Tibial artery (tissue), 4 donors: ENCODE measurements at places on chromosomes 1 and 21.

- no peak for DNase-seq
These were observed 40.4 kb upstream of the TMEM51 start for GRCh38 chr1:15113146-15113545.

DNA sequence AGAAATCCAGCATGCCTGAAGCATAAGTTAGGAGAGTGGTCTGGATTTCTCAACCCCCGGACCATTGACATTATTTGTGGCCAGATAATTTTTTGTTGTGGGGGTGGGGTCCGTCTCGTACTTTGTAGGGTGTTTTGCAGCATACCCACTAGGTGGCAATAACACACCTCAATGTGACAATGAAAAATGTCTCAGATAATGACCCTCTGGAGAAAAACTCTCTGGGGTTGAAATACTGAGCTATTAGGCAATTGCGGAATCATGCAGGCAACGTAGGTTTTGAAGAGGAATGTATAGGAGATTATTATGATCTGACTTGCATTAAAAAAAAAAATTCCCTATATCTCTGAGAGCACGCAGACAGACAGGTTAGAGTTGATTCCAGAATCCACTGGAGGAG, 25.3 kb upstream of the RRP15 start:
- DNase-seq: no peak

DNA sequence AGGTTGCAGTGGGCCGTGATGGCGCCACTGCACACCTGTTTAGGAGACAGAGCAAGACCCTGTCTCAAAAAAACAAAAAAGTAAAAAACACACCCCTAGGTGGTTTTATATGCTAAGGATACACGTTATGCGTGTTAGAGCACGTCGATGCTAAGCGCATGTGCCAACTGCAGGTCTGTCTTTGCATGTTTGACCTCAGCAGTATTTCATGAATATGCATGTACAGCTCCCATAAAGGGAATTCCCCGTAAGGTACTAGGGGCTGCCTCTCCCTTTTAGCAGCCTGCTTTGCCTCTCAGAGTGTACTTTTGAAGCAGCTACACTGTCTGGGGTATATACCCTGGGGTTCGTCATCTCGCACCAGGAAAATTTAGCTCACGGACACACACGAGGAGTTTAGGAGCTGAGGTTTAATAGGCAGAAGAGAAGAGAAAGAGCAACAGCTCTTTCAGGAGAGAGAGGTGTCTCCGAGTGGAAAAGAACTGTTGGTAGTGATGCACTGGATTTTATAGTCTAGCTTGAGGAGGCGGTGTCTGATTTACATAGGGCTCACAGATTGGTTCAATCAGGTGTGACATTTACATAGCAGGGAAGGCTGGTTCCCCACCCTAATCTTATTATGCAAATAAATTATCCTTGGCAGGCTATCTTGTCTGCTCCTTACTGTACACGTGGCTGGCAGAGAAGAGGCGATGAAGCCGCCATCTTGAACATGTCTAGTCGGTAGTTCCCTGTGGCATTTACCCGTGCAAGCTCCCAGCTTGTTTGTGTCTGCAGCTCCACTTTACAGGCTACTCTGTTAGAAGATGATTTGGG, 4.2 kb upstream of the OTUD3 start:
- DNase-seq: no peak

DNA sequence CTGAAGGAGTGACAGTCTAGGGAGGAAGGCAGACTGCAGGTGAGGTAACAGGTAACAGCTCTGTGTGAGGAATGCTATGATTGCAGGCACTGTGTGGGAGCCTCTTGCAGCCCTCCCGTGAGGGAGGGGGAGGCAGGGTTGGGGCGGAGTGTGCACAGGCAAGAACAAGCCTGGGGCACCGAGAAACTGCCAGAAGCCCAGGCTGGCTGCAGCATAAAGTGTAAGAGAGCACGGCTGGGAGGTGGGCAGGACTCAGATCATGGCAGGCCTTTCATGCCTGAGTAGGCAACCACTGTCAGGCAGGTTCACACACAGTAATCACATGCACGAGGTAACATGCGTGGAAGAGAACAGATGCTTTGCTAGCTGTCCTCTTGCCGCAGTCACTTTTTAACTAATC, 11.3 kb upstream of the RHEX start:
- no peak for DNase-seq

DNA sequence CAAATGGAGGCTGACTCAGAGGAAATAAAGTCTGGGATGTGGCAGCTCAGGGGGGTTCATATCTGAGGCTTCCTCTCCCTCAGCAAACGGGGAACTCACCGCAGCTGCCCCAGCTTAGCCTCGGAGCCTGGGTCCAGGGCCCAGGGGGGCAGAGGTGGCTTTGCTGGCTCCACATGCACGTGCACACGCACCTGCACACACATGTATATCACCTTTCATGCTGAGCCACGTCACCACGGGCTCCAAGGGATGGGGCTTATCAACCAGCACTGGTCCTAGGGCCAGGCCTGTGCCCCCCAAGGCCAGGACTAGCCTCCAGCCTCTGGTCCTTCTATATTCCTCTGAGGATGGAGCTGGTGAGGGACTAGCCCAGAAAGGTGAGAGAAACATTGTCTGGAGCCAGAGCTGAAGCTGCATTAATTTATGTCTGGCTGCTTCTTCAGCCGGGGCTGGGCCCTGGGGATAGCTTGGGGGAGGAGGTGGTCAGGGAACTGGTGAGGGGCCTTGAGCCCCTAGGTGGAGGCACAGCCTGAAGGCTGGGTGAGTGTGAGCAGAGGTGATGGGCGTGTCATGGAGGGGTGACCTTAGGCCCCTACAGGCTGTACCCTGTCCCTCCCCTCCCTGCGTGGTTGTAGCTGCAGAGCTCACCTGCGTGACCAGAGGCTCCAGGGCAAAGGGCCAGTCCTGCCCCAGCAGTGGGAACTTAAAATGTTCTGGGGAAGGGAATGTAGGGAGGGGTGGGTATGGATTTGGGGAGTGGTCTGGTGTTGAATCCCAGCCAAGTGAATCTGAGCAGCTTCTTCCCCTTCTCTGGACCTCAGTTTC, 520.8 kb downstream of the PTPRU start:
- DNase-seq: no peak

DNA sequence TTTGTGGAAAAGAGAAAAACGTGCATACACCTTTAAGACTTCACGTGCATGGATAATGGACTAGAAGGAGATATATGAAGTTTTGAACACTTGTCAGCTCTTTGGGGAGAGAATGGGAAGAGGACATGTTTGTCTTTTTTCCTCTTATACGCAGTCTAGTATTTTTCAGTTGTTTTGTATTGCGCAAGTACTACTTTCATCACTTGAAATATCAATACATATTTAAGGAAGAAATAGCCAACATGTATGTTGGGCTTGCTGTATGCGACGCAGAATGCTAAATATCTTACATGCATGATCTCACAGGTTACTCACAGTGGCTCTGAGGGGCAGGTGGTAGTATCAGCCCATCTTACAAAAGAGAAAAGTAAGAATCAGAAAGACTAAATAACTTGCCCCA, 176.5 kb upstream of the RUNX1 start:
- DNase-seq: no peak

DNA sequence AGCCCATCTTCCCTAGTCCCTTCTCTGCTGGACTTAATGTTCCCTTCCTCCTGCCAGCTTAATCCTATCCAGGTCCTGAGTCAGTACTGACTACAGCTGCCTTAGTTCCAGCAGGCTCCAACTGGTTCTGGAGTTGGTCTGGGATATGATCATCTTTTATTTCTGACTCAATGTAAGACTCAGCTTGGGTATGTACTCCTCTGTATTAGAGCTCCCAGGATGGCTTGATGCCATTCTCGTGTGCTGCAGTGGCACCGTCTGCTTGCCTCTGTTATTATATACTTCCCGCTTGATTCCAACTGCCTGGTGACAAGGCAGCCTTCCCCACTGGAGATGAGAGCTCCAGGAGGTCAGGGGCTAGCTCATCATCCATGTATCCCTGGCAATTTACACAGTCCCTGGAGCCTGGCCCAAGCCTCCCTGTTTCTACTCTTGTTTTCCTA, 164.4 kb upstream of the DPT start:
- DNase-seq: no peak

DNA sequence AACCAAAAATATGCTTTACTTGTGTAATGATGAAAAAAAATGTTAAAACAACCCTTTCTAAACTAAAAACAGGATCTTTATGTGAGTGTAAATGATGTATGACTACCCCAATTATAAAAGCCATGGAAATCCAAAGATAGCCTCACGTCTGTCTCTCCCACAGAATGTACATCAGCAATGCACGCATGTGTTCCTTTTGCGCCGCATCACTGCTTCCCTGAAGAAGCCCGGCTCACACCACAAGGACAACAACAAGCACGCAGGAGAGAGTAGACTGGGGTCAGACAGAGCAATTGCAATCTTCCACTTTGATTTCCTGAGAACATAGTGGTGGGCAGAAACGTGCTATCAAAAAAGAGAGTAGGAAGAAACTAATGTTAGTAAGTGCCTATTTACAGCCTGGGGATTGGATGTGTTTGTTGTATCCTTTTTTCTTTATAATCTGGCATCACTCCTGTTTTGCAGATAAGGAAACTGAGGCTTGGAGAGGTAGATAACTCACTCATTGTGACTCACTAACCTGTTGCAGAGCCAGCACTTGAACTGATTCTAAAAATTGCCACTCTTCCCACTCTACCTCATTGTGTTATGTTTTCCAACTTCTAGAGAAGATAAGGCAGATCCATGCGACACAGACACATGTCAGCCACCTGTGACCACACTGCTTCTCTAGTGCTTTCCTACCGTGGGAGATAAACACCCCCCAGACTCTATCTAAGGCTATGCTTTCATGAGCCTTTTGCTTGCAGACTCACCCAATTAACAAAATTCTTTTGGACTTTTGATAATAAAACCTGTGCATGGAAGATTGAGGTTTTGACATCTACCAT, 60.1 kb downstream of the MAP10 start:
- DNase-seq: no peak

DNA sequence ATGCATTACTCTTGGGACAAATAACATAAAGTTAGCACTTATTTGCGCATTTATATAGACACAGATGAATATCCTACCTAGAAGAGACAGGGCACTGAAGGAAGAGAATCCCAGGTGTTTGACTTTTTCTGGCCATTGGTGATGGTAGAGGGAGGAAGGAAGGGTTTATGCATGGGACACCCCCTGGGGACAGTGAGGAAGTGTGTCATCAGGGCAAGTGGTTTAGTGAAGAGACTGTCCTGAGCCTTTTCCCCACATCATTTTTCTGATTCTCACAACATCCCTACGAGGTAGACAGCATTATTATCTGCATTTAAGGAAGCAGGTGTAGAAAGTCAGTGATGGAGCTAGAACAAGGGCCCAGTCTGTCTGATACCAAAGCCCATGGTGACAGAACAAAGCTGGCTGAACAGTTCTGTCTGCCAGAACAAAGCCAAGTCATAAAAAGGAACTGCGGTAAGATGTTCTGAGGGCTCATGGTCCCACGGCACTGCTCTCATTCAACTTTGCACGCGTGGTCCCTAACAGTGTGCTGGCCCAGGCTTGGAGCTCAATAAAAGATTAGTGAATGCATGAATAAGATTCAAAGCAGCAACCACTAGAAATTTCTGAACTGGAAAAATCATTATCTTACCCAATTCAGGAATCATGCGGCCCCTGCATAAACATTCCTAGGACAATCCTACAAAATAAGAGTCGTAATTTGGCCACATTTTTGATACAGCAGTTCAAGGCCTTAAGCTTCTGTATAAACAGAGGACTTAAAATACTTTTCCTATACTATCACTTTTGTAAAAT, 12.2 kb upstream of the CDC42BPA start:
- no peak for DNase-seq

DNA sequence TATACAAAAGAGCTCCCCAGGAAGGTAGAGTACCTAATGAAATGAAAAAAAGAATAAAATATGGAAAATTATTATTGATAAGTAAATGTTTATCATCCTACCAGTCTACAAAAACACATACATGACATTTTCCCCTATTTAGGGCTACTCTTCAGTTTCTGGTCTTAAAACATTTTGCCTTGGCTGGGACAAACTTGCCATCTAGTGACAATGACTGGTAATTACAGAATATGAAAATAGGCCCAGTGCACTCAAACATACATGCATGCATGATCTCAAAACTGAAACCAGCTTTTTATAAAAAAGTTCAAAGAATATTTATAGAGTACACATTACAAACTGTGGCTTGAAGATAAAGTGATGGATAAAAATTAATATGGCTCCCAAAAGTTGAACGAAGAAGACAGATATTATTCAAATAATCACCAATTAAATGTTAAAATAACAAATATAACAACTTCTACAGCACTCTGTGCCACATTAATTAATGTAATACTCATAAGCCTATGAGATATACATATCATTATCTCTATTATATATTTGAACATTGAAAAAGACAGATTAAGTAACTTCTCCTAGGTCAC, 10.5 kb upstream of the RNPC3 start:
- DNase-seq: no peak

DNA sequence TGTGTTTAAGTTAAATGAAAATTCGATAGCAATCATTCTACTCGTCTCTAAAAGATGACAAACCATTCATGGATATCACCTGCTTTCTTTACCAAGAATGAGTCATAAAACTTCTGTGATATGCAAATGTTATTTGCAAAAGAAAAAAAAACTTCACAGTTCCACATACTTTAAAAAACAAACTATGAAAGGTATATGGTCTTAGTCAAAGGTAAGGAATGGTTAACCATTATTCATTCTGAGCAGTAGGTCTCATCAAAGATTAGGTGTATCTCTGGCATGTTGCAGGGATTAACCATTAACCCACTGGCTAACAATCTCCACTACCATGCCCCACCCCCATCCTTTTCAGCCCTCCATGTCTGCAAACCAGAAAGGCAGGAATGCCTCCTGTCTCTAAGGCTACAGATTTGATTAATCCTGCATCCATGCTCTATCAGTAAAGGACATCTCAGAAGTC, 44.4 kb downstream of the PTPN14 start:
- no peak for DNase-seq

- DNase-seq: no peak
These were observed 45.5 kb downstream of the MAN1C1 start for GRCh38 chr1:25662061-25662460.

GRCh38 chr1:204837440-204838084, 33.1 kb upstream of the NFASC start:
- DNase-seq: no peak

DNA sequence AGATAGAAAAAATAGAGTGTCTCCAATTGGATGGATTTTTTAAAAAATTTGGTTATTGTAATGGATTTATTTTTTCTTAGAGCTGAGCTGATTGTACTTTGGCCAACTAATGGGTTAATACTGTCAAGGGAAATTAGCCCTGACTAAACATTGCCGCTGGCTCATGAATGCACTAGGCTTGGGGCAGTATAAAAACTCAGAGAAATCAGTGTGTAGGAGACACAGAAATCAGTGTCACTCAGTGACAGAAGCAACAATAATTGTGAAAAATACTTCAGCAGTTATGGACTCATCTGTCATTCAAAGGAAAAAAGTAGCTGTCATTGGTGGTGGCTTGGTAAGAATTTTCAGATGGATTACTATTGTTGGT, at the start of gene KMO:
TSS of gene KMO (plus strand) at position 217 of the 370 bp plus-strand sequence. CDS start at position 284, 67 bp downstream.
- DNase-seq: no peak
